ENCODE measurements at places on chromosomes 3 and 15.
A peak's percentile ranks its signal among the peaks of the same experiment; 100 is the strongest.

- DNase-seq: no peak
Observed at GRCh38 chr3:13887495-13888300, 7.8 kb upstream of the WNT7A start.

DNA sequence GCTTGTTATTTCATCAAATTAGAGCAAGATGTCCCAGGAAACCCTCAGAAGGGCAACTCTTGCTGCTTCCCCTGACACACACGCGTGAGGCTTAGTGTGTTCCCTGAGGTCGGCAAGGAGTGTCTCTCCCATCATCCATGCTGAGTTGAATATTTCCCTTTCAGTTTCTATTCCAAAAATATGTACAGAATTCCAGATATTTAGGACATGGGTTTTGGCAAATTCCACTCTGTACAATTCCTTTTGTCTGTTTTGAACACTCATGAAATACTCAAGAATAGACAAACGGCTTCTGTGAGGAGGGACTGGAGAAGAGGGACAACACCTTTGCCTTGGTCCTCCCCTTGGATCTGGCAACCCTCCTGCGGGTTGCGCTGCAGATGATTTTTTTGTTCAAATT is 138.0 kb downstream of the DUT start:
- peak; percentile 41 for DNase-seq

DNA sequence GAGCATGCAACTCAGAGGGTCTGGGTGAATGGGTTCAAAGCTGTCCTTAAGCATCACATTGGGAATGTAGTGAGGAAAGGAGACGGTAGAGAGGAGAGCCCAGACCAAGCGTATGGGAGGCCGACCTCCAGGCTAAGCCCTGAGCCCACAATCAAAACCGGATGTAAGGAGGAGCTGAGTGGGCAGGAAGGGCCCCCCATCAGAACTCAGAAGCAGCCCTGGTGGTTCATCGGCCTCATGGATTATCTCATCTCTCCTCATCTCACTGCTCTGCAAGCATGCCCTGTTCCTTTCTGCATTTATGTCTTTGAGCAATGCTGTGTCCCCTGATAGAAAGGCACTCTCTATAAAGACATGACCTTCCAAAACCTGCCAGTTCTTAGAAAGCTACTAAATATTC is 6.2 kb downstream of the HDC start:
- DNase-seq: no peak

DNA sequence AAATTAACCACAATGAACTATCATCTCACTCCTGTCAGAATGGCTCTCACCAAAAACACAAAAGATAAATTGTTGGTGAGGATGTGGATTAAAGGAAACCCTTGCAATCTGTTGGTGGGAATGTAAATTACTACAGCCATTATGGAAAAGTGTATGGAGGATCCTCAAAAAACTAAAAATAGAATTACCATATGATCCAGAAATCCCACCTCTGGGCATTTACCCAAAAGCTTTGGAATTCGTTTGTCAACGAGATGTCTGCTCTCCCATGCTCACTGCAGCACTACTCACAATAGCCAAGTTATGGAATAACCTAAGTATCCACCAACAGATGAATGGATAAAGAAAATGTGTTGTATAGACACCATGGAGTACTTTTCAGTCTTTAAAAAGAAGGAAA is 21.6 kb downstream of the FSIP1 start:
- DNase-seq: peak; percentile 72

DNA sequence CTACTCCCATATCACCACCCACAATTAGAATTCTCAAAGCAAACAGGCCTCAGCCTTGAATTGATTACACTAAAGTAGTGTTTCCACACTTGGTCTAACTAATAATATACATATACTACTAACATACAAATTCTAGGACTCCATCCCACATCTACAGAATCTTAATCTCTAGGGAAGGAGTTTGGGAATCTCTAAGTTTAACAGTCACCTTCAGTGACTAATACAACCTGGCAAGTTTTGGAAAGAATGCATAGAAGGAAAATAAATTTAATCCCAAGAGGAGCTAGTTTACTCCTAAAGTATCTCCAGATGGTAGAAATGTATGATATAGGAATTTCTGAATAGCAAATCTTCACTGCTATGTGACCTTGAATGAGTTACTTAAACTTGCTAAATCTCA is 9.1 kb downstream of the CLPX start:
- DNase-seq: peak; percentile 58

GRCh38 chr15:74245342-74245931 is 9.3 kb downstream of the CCDC33 start:
- no peak for DNase-seq

GRCh38 chr3:11304175-11304574 is 32.0 kb downstream of the ATG7 start:
- DNase-seq: no peak

Data from fibroblast of skin of right biceps (primary cell).